Placental epithelial cell (primary cell): ENCODE measurements at places on chromosomes 1 and 21. TPM values are rescaled to one million over a fixed set of nuclear protein-coding genes. Genes with fewer than 3 reads are reported as not detected.

Gene CEP85
- total RNA-seq: 9.1 and 15.3 TPM in 2 replicates

Gene ASTN1
- 0.39 and 0.87 TPM in 2 replicates for total RNA-seq

Gene GPA33
- not detected in 2 replicates for total RNA-seq

Gene CAMK1G
- 0.39 TPM in 1 of 2 replicates, not detected in the other for total RNA-seq

Gene CD52
- total RNA-seq: not detected in 2 replicates

Gene LCE2A
- total RNA-seq: 0.79 TPM in 1 of 2 replicates, not detected in the other

Gene OLFM3
- total RNA-seq: not detected in 2 replicates

Gene FAM177B
- not detected in 2 replicates for total RNA-seq
